ENCODE measurements at places on chromosomes 12 and 14.

GRCh38 chr12:81888961-81889360 lies 129.8 kb upstream of the PPFIA2 start:
- no peak for DNase-seq

GRCh38 chr12:7628381-7628961 lies 37.2 kb downstream of the APOBEC1 start:
- DNase-seq = no peak

DNA sequence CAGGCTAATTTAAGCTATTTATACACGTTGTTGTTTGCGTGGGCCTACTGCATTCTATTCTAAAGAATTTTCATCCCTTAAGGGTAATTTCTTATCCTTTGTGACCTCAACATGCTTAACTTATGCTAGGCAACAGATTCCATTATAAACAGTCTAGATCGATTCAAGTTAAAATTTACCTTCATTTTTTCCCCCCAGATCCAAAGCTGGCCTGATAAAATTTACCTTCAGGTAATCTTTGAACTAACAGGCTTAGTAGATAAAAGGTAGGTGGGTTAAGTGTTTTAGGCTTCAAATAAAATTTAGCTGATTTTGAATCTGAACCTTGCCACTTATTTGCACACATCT lies 389 bp upstream of the CCNB1IP1 start:
- no peak for DNase-seq

DNA sequence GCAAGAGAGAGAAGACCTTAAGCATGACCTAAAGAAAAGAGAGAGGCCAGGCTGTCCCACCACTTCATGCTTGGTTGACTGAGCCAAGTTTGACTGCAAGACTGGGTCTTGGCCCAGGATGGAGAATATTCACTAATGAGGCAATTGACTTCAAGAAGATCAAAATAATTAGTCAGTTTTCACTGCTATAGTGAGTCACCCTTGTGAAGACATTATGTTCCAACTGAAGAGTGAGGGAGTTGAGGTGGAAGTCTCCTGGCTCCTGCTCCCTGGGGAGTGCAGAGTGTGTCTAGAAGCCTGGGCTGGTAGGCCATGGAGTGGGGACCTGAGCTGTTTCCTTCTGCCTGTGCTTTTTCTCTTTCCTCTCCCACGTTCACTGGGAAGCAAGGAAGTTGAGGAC lies 117.6 kb downstream of the CACNA1C start:
- DNase-seq = no peak

GRCh38 chr14:24565766-24566165 lies 10.3 kb downstream of the CTSG start:
- no peak for DNase-seq

- DNase-seq = no peak
Observed at GRCh38 chr14:92832137-92832700, 38.1 kb downstream of the GOLGA5 start.

- DNase-seq = no peak
Observed at GRCh38 chr12:92516277-92516600, 186.6 kb upstream of the PLEKHG7 start.

DNA sequence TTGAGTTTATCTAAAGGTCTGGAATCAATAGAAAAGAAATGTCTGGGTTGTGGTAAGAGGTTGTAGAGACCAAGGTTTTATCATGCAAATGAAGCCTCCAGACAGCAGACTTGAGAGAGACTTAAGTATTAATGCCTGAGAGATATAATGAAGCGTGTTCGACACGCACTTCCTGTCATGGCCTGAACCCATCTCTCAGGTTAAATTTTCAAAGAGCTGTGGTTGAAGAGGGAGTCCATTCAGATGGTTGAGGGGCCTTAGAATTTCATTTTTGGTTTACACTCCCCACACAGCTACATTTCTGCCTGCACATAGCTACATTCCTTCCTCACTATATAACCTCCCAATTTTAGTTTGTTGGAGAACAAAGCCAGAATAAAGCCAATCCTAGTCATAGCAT lies 10.1 kb upstream of the CLEC12A start:
- no peak for DNase-seq

- no peak for DNase-seq
Observed at GRCh38 chr12:104834607-104835006, 123.5 kb downstream of the SLC41A2 start.

GRCh38 chr12:569091-569676 lies 94.1 kb downstream of the NINJ2 start:
- no peak for DNase-seq

DNA sequence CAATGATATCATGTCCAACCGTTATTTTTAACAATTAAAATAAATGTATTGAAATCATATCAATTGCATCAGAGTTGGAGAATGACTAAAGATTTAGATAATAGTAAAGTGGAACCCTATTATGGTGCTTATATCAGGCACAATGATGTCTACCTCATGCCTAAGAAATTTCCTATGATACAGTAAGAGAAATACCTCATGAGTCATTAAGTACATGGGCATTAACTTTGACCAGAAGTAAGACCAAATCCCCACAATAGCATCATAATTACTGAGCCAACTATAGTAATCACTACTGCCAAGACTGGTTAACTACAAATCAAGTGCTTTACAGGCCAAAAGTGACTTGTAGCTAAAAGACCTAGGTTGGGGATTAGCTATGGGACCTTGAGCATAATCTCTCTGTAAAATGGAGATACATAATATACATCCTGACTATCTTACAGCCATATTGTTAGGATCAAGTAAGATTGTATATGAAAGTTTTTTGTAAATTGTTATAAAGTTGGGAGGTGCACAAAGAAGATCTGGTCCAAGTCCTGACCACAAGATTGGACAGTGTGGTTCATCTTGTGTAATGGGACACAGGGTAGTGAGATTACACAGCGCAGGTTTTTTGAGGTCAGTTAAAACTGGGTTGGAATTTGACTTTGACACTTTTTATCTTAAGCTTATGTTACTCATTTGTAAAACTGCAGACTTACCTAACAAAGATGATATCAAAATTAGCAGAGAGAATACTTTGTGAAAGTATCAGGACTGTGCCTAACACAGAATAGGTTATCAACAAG lies 60.5 kb downstream of the ERGIC2 start:
- no peak for DNase-seq

GRCh38 chr14:32914391-32914790 lies 24.3 kb upstream of the NPAS3 start:
- DNase-seq = no peak

GRCh38 chr12:47249082-47249481 lies 169.3 kb upstream of the AMIGO2 start:
- no peak for DNase-seq

GRCh38 chr14:103656756-103657133 lies 27.7 kb downstream of the KLC1 start:
- no peak for DNase-seq

DNA sequence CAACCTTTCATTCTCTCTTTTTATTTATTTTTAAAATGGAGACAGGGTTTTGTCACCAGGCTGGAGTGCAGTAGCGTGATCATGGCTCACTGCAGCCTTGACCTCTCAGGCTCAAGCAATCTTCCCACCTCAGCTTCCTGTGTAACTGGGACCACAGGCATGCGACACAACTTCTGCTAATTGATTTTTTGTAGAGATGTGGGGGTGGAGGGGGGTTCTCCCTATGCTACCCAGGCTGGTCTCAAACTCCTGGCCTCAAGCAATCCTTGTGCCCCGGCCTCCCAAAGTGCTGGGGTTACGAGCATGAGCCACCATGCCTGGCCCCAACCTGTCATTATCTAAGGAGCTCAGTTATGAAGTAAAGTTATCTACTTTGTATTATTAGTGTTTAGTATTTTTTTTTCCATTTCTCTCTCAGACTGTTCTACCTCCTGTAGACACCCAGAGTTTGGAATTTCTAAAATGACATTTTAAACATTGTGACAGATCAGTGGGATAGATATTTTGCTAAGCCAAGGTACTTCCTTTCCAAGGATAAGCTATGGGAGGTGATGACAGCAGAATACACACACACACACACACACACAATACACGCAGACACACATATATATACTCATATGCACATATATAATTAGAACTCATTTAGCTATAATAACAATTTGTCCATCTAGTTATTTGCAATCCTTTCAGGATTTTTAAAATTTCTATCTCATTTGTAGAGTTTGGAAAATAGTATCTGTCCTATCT lies 2.1 kb upstream of the USP44 start:
- DNase-seq = no peak

- no peak for DNase-seq
Observed at GRCh38 chr14:20782280-20782890, 1.3 kb downstream of the RNASE6 start.

- DNase-seq = no peak
Observed at GRCh38 chr12:130862161-130862560, 9.7 kb upstream of the RAN start.

DNA sequence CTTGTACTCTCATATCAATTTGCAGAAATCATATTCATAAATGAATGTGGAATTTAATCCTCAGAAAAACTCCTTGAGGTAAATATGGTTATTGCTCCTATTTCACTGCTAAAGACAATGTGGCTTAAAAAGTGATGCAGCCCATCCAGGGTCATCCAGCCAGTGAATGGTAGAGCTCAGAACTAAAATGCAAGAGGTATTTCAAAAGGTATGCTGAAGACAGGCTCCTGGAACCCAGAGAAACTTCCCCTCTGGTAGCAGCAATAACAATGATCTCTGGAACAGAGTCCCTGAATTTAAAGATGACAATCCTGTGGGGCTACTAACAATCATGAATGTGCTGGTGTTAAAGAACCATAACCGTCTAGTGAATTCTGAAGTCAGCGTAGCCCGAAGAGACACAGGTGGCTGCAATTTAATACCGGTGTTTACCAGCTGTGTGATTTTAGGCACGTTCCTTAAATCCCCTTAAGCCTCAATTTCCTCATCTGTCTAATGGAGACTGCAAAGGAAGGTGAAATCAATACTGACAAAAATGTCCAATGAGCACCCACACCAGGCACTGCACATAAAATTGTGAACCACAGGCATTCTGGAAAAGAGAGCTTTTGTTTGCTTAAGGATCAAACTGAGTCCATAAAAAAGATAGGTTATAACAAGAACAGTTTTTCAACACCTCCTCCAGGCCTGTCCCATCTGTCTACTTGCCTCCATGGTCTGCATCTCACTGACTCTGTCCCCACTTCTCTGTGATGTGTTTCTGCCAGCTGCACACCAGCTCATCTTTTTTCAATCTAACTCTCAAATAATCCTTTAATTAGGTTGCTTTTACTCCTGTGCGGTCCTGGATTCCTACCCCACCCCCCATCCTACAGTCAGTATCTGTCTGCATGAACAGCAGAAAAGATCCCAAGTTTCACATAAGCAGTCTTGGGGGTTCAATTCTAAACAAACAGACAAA lies 10.5 kb downstream of the TM7SF3 start:
- no peak for DNase-seq

DNA sequence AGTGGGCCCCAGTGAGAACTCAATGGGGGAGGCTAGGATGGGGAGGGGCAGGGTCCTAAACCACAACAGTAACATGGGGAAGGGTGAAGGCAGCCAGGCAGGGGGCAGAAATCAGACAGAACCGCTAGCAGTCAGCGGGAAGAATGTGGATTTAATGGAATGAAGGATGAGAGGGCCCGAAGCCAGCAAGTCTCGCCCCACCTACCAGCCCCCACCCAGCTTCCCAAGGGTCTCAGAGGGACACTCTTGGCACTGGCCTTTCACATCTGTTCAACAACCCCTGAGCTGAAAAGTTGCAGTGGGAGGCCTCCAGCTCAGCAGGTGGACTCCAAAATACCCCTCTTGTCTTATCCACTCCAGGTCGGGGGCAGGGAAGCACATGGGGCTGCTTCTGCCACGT lies 6.5 kb upstream of the SLC6A12 start:
- DNase-seq = no peak

DNA sequence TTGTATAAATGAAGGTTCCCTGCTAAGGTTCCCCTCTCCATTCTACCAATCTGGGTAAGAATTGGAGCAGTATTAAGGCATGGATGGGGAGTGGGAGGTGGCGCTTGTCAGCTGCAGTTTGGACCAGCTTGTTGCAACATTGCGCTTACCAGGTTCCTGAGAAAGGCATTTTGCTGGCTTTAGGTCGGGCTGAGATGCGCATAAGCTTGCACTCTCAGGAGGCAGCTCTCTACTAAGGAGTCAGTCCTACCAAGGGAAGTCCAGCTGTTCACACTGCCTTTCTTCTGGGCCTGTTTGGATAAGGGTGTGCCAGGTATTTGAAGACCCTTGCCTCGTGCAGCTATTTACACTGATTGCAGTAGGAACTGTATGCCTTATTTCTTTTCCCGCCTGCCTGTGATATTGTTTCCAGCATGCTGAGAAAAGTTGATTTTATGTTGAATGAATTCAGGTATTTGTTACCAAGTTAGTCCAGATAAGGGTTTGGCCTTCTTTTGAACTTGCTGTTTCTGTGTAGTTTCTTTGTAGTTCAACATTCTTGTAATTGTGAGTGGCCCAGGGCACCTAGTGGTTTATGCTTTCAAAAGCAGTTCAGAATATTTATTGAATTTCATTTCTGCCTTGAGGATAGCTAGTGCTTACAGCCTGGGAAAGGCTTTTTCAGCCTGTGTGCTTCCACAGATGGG lies 2.6 kb downstream of the MLEC start:
- no peak for DNase-seq

- no peak for DNase-seq
Observed at GRCh38 chr14:37384870-37385596, 187.3 kb downstream of the MIPOL1 start.

- DNase-seq = no peak
Observed at GRCh38 chr14:75459099-75459741, 31.4 kb downstream of the JDP2 start.

GRCh38 chr12:946631-947030 lies 2.9 kb downstream of the RAD52 start:
- DNase-seq = no peak

- DNase-seq = no peak
Observed at GRCh38 chr12:67662910-67663538, 14.5 kb downstream of the DYRK2 start.

- no peak for DNase-seq
Observed at GRCh38 chr12:104514092-104514810, 57.5 kb downstream of the CHST11 start.

GRCh38 chr12:130158754-130159059 lies 3.6 kb upstream of the FZD10 start:
- no peak for DNase-seq

DNA sequence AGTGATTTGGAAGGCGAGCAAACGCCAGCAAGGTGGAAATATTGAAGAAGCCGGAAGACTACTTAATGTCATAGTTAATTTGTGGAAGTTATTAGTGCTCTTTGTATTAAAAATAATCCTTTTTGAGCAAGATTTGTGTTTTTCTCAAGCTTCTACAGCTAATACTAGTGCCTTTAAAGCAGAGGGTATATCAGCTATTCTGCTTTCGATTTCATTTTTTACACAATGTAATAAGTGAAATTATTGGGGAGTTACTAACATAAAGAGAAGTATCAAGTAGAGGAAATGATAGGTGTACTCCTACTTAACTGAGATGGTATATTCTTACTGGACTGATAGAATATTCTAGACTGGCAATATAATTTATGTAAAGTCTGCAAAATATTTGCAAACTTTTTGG lies 392.4 kb upstream of the DCN start:
- DNase-seq = no peak
